ENCODE measurements at places on chromosomes 4 and X. TPM values are rescaled to one million over a fixed set of nuclear protein-coding genes. Genes with fewer than 3 reads are reported as not detected.
A peak's percentile ranks its signal among the peaks of the same experiment; 100 is the strongest.

GRCh38 chr4:81084634-81085033 is 54.1 kb downstream of the BMP3 start:
- peak; percentile 46 for DNase-seq

- DNase-seq: no peak
Observed at GRCh38 chr4:102692474-102692873, 68.3 kb downstream of the MANBA start.

- no peak for DNase-seq
Observed at GRCh38 chrX:130523460-130524394, 121.9 kb downstream of the RBMX2 start.

Gene PCDH19
- total RNA-seq: 0.09 TPM

DNA sequence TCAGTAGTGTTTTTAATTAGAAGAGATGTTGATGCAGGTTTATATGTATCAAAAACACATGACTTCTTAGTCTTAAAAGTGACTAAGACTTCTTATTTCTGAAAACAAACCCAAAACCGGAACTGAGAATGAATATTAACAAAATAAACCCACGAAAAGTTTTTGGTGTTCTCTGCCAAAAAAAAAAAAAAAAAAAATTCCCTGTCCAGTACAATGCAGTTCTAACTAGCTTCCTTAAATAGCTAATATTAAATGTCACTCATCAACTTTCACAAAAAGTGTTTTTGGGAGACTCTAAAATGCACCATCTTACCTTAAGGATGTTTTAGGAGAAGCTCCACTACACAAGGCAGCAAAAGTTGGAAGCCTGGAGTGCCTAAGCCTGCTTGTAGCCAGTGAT is 2.0 kb downstream of the ANKRD37 start:
- no peak for DNase-seq

DNA sequence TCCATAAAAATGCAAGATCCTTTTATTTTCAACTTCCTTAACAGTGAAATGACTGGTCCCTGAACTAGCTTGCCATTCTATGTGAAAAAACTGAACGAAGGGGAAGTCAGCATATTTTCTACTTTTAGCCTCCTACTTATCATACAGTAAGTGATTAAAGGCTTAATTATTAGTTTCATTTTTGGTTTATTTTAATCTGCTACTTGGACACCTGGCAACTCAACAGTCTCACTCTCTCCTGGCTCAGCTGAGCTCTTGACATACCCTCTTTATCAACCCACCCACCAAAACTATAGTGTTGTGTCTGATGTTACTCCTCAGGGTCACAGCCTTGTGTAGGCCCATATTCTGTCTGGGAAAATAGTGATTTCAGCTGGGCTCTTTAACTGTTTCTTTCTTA is 86.2 kb upstream of the CPXCR1 start:
- DNase-seq: no peak

- DNase-seq: no peak
Observed at GRCh38 chrX:38336538-38337240, 9.4 kb upstream of the RPGR start.

GRCh38 chrX:124665621-124666400 is 319.4 kb downstream of the SH2D1A start:
- no peak for DNase-seq

Gene GAK
- total RNA-seq: 49.4 TPM
